ENCODE measurements at places on chromosomes 16 and 17.
A peak's percentile ranks its signal among the peaks of the same experiment; 100 is the strongest.

DNA sequence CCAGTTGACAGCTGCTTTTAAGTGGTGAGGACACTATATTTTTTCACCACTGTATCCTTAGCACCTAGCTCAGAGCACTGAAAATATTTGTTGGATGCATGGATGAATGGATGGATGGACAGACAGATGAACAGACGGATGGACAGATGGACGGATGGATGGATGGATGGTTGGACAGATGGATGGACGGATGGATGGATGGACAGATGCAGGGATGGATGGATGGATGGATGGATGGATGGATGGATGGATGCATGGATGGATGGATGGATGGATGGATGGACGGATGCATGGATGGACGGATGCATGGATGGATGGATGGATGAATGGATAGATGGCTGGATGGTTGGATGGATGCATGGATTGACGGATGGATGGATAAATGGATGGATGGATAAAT lies 12.4 kb upstream of the SLC5A11 start:
- DNase-seq: no peak

GRCh38 chr16:67228034-67228785 lies 1.3 kb downstream of the TMEM208 start:
- DNase-seq: no peak

- DNase-seq: peak; percentile 97
These were observed at the start of gene GFOD2 for GRCh38 chr16:67719048-67719777. Gene GFOD2 (minus strand): TSS chr16:67719316. CDS start chr16:67685715, 33,601 bp downstream.

DNA sequence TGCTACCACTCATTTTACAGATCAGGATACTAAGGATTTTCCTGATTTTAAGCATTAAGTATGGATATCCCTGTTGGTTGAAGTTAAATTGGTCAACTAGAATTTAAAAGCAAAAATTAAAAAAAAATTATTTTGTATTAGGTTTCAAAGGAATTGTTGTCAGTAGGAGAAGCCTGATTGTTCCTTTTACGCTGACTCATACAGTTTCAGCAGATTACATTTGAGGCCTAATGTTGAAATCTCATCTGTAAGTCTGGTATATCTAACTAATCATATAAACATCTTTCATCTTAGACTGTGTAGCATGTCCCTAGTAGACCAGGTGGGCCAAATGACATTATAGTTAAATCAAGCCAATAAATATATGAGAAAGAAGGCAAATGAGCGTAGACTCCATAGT lies 83.5 kb downstream of the FTO start:
- no peak for DNase-seq

- DNase-seq: no peak
These were observed 26.9 kb upstream of the PABPN1L start for GRCh38 chr16:88893127-88893968.

- DNase-seq: no peak
These were observed 1.9 kb downstream of the GIT1 start for GRCh38 chr17:29587591-29587990.

DNA sequence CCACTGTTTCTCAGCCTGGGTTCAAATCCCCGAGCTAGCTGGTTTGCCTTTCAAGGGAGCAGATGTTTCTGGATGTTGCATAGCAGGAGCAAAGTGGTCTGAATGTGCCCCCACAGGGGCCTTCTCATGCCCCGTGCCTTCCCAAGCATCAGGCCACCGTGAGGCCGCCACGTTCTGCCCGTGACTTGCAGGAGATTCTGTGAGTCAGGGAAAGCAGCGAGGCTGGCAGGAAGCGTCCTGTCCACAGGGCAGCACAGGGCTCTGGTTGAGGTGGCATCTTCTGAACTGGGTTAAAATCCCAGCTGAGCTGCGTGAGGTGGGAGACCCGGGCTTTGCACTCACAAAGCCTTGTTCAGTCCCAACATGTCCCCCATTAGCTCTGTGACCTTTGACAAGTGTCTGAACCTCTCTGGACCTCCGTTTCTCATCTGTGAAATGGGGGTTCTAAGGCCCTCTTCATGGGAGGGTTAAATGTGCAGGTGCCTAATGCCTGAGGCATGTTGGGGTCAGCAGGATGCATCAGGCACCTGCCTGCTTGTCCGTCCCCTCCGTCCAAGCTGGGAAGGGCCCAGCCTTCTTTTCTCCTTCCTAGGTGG lies 94.8 kb upstream of the PLCG2 start:
- no peak for DNase-seq
